Vagina (tissue), 2 donors: ENCODE measurements at places on chromosomes 13 and 19. TPM values are rescaled to one million over a fixed set of nuclear protein-coding genes. Genes with fewer than 3 reads are reported as not detected.

- DNase-seq = no peak
These were observed 42.8 kb downstream of the BICRA start for GRCh38 chr19:47651691-47652090.

DNA sequence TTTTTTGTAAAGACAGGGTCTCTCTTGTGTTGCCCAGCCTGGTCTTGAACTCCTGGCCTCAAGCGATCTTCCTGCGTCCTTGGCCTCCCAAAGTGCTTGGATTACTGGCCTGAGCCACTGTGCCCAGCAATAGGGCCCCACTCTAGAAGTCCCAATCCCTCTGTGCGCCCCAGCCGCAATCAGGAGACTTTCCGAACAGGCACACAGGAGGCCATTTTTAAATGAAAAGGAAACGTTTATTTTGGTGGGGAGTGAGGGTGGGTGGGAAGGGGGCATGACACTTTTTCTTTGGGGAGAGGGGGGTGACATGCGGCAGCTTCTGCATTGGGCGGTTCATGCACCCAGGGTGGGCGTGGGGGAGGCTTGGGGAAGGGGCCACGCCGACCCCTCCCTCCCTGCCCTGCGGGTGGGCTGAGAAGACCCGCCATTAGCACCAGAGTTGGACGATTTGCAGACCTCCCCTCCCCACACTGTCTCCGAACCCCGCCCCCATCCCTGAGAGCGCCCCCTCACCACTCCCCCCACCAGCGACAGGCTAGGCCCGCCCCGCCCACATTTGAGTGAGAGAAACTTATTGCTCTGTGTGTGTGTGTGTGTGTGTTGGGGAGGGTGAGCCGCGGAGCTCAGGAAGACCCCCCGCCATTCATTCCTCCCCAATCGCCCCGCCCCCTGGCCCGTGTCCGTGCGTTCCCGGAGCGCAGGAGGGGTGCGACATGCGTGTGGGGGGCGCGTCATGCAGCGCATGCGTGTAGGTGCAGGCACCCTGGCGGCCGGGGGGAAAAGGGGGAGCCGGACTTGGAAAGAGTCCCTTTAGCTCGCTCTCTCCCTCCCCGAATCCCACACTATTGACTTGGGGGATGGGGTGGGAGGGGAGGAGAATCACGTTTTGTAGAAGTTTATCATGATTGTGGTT lies 17.2 kb downstream of the KCNC3 start:
- DNase-seq = no peak

- no peak for DNase-seq
These were observed 60.5 kb upstream of the KCTD15 start for GRCh38 chr19:33736158-33736557.

- DNase-seq = no peak
These were observed 7.2 kb downstream of the ANKRD24 start for GRCh38 chr19:4189641-4190040.

GRCh38 chr13:56009418-56009817 lies 1131.3 kb upstream of the PRR20A start:
- no peak for DNase-seq

DNA sequence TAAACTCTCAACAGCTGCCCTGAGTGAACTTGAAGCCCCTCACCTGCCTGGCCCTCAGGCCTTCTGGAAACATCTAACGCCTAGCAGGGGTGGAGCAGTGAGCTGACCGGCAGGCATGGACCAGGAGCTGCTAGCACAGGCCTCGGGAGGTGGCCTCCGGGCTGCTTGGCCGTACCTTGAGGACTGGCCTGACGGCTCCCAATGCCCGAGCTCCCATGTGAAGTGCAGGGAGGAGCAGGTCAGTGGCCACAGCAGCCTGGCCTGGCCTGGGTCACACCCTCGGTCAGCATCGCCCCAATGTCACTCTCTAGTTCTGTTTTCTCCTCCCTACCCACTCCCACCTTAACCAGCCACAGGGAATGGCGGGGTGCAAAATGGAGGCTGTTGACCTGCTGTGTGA lies 19.0 kb downstream of the TSHZ3 start:
- DNase-seq = no peak

GRCh38 chr13:113951246-113951999 lies 22.5 kb downstream of the C13orf46 start:
- DNase-seq = no peak

DNA sequence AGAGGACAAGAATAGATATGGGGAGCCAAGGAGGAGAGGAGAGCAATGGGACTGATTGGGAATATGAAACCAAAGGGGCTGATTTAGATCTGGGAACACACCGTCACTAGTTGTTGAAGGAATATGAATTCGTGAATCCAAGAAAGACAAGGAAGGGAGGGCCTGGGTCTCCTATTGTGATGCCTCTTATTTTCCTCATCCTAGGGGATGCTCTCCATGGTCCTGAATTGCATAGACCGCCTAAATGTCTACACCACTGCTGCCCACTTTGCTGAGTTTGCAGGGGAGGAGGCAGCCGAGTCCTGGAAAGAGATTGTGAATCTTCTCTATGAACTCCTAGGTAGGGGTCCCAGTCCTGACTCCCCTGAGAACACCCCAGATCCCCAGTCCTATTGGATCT lies 21.5 kb downstream of the RYR1 start:
- no peak for DNase-seq

- no peak for DNase-seq
These were observed 12.7 kb upstream of the WBP4 start for GRCh38 chr13:41048640-41049039.

VSTM2B gene
- total RNA-seq = 0.98 TPM

UBE2L5 gene
- total RNA-seq = not detected

PSG4 gene
- 8.3 TPM for total RNA-seq
